Activated CD4-positive, alpha-beta T cell treated with anti-CD3 and anti-CD28 coated beads for 1 hour (primary cell): ENCODE measurements at places on chromosomes 16 and 17.

GRCh38 chr17:45396496-45397205 is 36.0 kb downstream of the ARHGAP27 start:
- no peak for DNase-seq

DNA sequence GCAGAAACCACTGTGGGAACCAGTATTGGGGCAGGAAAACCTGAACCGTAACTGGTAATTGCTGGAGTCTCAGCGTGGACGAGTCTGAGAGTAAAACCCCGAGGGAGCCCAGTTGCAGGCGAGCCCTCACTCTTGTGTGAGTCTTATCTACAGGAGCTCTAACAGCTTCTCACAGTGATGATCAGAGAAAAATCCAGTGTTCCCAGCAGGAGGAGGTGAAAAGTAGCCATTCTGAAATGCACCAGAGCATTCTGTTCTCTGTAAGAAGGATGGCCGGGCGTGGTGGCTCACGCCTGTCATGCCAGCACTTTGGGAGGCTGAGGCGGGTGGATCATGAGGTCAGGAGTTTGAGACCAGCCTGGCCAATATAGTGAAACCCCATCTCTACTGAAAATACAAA is 161.2 kb downstream of the COPRS start:
- DNase-seq = no peak

DNA sequence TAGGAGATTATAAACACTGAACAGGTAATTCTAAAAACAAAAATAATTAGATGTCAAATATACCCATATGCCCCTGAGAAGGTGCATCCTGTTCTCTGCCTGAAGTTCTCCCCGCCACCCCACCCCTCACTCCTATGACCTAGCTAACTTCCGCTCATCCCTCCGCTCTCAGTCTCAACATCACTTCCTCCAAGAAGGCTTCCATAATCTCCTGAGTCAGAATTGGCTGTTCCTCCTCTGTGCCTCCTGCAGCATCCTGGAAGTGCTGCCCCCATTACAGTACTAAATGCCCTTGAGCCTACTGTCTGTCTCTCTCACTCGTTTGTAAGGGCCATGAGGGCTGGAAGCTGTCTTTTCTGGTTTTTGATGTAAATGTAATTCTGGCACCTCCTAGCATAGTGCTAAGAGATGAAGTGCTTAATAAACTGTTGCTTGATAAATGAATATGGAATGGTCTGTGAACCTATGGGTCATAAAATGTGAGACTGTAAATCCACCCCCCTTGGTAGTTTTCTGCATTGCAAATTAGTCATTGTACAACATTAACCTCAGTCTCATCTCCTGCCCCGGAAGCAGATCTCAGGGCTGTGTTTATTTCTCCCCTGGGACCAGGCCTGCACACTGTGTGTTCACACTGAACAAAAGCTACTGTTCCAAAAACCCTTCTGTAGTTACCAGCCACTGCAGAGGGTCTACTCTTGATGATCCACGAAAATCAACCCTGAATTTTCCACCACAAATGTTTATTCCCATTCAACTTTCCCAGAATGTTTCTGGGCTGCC is 3.9 kb upstream of the MYO1D start:
- no peak for DNase-seq

DNA sequence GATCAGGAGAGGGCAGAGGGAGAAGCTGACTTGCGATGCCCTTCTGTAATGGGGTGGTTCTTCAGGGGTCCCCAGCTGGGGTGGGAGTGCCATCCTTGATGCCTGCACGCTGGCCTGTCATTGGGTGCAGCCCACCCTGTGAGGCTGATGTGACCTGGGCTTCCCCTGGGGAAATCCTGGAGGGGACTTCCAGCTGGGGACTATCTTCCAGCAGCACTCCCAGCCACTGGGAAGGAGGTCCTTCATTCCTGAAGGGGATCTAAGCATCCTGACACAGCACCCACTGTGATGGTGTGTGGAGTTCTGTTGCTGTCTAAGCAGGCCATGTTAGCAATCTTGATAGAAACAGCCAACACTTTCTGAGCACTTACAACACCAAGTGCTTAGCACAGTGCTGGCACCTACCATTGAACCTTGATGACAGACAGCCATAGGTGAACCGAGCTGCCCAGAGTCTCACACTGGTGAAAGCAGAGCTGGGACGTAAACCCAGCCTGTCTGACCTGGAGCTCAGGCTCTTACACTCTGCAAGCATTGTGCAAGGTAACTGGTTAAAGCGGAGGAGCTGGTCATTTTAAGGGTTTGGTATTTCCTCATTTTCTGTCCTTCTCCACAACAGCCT is 211.3 kb downstream of the CCDC182 start:
- DNase-seq = no peak
